Activated CD4-positive, alpha-beta T cell treated with anti-CD3 and anti-CD28 coated beads, Interleukin-2, amount 50 U/mL, for 4 hours (primary cell): ENCODE measurements at places on chromosomes 6 and 20.
A peak's percentile ranks its signal among the peaks of the same experiment; 100 is the strongest.

GRCh38 chr6:35161776-35162607 lies 20.9 kb upstream of the TCP11 start:
- no peak for DNase-seq

GRCh38 chr6:24051942-24052589 lies 73.9 kb upstream of the NRSN1 start:
- DNase-seq = no peak

GRCh38 chr20:60116128-60116909 lies 158.1 kb downstream of the CDH26 start:
- DNase-seq = no peak

DNA sequence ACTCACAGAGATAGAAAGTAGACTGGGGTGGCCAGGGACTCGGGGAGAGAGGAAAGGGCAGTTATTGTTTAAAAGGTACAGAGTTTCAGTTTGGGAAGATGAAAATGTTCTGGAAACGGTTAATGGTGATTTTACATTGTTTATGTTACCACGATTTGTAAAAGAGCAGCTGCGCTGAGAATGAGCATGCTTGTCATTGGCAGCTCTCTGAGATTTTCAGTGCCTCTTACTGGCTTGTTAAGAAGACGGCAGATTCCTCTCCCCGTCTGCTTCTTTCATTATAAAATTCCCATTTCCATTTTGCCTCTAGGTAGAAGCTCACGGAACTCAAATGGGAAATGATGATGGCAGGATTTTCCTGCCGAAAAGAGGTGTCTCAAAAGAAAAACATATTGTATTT lies 39.7 kb upstream of the PPP1R3G start:
- DNase-seq = no peak

DNA sequence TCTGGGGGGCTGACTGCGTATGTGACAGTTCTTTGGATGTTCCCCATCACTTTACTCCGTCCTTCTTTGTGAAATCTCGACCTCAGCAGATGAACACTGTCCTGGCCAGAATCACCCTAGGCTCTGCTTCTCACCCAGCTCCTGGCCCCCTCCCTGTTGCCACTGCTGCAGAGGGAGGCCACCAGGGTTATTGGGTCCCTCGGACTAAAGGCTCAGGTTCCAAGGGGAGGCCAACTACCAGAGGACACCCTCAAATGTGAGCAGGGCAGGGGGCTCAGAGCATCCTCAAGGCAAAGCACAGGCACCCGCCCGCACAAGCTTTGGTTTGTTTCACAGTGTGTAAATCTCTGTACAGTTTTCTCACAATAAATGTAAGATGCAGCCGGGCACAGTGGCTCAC lies 269.9 kb downstream of the UST start:
- DNase-seq = no peak

DNA sequence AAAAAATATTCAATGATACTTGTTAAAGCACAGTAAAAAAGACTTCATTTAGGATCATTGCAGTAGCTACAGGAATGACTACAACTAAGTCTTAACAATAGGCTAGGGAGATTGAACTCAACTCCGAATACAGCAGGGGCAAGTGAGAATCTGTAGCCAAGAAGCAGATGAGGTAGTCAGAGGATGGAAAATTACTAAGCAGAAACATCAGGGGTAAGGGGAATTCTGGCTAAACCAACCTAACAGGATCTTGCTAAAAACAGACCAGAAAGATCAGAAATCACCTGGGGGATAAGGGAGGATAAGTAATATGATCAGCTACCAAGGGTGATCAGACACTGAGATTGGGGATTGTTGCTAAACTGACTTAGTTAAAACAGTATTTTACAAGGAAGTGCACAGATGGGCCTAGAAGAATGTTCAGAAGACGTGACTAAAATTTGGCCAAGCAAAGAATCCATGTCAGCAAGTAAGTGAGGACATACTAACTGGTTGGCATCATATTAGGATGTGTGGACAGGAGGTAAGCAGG lies 217.5 kb downstream of the TENT5A start:
- DNase-seq = no peak

DNA sequence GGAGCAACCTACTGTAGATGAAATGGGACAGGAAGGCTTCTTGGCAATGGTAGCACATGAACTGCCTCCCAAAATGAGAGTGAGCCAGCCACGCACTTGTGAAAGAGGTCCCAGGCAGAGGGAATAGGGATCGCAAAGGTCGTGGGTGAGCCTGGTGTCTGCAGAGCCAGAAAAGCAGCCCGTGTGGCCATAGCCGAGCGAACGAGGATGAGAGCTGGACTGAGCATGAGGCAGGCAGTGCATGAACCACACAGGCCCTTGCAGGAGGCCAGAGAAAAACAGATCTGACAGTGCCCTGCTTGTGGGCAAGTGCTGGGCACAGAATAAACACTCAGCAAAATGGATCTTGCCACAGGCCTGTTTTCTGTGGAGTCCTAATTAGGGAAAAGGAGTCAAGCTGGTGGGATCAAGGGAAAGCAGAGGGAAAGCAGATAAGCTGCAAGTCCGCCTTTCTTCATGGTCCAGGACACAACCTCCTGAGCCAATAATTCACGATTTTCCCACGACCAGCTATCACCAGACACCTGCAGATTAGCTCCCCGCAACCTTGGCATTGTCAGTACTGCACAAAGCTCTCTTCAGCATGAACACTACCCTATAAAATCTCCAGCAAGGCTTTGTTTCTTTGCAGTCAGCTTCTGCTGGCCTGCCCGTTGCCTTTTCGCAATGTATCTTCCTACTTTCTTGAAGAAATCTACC lies 44.0 kb downstream of the GCNT2 start:
- no peak for DNase-seq

GRCh38 chr6:30399390-30400058 lies 54.6 kb downstream of the RPP21 start:
- DNase-seq = no peak

DNA sequence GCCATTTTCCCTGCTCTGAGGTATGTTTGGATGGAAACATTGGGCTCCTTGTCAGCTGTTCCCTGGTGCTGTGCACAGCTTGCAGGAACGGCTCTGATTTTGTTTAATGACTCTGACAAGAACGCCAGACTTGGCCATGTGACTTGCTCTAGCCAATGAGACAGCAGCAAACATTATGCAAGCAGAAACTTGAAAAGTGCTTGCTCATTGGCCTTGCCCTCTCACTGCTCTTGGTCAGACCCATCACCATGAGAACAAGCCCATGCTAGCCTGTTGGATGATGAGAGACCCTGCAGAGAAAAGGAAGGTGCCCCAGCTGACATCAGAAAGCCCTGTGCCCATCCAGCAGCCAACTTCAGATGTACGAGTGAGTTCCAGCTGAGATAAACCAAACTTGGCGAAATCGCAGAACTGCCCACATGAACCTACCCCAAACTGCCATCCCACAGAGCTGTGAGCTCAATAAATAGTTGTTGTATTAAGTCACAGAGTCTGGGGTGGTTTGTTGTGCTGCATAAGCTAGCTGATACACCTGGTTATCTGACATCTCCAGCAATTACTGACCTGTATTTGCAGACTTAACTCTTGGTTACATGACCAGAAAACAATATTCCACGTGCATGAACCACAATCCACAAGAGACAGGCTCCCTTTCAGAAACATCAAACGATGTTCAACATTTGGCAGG lies 96.9 kb downstream of the JPH2 start:
- DNase-seq = no peak

DNA sequence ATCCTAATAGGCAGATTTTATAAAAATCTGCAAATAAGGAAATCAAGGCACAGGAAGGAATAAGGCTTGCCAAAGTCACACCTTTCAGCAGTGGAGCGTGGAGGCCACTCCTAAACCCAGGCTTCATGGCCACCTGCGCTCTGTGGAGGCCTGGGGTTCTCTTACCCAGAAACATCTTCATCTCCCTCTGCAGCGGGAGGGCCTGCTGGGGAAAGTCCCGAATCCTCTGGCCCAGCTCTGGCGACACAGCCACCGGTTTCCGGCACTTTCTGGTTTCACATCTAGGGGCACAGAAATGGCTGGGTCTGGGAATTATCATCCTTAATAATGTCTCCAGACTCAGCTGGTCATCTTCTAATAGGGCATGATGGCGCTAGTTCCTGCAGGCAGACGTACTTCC lies 4.2 kb downstream of the TRIM10 start:
- no peak for DNase-seq

DNA sequence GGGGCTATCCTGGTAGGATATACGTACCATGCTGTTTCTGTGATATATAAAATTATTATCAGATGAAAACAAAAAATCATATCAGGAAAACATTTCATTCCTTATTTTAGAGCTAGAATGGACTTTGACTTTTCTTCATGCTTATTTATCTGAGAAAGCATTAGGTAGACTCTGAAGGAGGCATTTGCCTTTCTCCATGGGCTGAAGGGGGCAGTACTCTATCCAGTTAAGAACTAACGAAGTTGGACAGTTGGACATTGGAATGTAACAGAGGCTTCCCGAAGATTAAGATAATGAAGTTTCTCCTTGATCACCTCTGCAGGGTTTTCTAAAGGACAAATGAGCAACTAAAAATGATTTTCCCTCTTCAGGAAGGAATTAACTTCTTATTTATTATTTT lies 233.9 kb downstream of the SAMD5 start:
- no peak for DNase-seq

GRCh38 chr20:8454137-8454712 lies 322.2 kb downstream of the PLCB1 start:
- DNase-seq = no peak

- no peak for DNase-seq
Observed at GRCh38 chr20:59519707-59520014, 84.7 kb upstream of the PHACTR3 start.

DNA sequence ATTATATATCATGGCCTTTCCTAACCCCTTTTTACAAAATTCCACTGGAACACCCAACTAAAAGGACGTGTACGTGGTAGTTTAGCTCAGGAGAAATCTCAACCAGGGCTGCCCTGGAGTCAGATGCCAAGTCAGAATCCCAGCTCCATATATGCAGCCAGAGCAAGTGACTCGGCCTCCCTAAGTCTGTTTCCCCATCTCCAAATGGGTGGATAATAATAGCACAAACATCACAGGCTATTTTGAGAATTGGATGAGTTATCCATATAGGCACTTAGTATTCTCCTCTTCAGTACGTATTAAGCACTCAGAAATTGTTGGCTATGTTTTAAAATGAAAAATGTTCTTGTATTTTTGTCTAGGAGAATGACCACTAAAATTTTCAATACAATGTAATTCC lies 481.5 kb downstream of the CD109 start:
- no peak for DNase-seq

GRCh38 chr6:2756687-2757224 lies 6.0 kb upstream of the MYLK4 start:
- no peak for DNase-seq

GRCh38 chr20:37914672-37915433 lies 11.9 kb downstream of the VSTM2L start:
- no peak for DNase-seq

DNA sequence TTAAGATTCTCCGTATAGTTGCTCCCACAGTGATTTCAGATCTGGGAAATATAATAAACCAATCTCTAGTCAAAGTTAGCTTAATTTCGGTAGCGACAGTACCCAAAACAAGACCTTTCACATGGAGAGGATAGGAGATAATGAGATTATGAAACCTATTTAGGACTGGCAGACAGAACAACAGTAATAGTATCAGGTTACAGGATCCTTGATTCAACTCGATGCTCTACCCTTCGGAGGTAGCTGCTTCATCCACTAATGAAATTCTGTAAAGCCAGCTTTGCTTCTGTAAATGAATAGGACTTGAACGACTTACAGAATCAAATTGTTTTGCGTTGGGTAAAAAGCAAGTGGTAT lies 534 bp upstream of the AKIRIN2 start:
- DNase-seq = no peak

DNA sequence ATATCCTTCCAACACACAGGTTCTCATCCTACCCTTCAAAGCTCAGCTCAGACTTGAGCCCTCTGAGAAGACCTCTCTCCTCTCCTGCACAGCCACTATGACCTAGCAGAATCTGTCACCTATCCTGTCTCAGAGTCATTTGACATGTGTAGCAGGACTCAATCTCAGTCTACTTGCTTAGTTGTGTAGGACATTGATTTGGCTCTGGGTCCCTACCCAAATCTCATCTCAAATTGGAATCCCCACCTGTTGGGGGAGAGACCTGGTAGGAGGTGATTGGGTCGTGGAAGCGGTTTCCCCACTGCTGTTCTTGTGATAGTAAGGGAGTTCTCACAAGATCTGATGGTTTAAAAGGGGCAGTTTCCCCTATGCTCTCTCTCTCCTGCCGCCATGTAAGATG lies 297.9 kb downstream of the CD83 start:
- DNase-seq = no peak

GRCh38 chr6:48419992-48420391 lies 309.0 kb upstream of the PTCHD4 start:
- DNase-seq = no peak

GRCh38 chr6:36633915-36634314 lies 39.8 kb downstream of the SRSF3 start:
- DNase-seq = no peak

- no peak for DNase-seq
Observed at GRCh38 chr6:155483858-155484257, 28.2 kb upstream of the NOX3 start.

DNA sequence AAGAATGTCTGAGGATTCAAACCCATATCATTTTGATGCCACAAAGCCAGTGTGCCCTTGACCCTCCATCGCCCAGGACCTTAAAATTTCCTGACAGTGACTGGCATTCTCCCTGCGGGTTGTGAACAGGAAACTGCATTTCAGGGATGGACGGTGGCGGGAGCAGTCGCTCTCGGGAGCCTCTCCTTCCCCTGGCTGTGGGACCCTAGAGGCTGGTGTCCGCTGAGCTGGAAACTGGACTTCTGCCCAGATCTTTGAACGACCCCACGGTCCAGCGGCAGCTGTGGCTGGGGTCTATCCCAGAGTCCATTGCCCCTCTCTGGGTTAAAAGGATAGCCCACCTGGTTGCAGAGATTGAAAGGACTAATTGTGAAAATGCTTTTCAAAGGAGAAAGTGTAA lies 1.4 kb upstream of the SEC63 start:
- DNase-seq = no peak

GRCh38 chr6:133198725-133199124 lies 42.4 kb upstream of the EYA4 start:
- no peak for DNase-seq

DNA sequence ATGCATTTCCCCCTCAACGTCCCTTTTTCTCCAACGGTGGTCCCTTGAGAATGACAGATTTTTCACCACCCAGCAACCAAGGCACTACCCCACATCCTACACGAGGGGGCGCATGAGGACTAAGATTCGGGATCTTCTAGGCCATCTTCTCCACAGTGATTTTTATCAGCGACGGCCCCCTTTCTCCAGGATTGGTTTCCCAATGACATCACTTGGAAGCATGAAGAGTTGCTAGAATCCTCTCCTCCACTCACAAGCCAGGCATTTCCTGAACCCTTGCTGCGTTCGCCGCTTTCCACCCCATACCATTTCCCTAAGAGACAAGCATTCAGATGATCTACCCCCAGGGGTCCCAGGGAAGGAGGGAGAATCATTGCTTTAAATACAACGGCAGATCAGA lies 252.0 kb downstream of the HIVEP2 start:
- peak; percentile 64 for DNase-seq

DNA sequence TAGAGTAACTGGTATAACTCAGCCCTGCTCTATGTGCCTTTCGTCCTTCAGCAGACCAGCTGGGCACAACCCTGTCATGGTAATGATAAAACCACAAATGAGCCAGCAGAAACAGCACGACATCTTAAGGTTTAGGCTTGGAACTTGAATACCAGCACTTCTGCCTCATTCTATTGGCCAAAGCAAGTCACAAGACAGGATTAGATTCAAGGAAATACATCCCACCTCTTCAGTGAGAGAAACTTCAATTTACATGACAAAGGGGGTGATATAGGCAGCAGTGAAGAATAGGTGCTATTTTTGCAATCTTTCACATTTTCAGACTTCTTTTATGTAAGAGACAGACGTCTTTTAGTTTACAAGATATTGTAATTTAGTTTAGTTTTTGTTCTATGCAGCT lies 69.8 kb upstream of the SLC35F1 start:
- DNase-seq = no peak
